GM23248 (cell line): ENCODE measurements at places on chromosomes 3 and 15.

GRCh38 chr3:133136114-133137041 lies 98.2 kb downstream of the TMEM108 start:
- peak; percentile 10 for DNase-seq

DNA sequence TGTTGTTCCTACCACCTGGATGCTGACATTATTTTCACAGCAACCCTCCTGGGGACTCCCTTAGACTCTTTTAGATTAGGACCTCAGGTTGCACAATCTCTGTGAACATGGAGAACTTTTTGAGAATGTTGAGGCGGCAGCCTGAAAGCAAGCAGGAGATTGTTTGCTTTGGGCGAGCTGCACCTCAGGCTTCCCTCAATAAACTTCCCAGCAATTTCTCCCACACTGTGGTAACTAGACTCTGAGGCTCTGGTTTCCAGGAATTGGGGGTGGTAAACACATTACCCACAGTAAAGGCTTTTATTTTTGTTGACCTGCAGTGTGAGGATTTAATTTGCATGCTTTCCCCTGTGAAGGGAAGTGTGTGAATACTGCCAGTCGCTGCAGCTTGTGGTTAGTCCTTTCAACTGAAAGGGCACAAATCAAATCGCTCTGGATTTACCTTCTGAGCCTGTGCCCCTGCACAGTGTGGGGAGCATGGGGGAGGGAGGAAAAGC lies 35.2 kb upstream of the SIAH2 start:
- DNase-seq, result no peak

DNA sequence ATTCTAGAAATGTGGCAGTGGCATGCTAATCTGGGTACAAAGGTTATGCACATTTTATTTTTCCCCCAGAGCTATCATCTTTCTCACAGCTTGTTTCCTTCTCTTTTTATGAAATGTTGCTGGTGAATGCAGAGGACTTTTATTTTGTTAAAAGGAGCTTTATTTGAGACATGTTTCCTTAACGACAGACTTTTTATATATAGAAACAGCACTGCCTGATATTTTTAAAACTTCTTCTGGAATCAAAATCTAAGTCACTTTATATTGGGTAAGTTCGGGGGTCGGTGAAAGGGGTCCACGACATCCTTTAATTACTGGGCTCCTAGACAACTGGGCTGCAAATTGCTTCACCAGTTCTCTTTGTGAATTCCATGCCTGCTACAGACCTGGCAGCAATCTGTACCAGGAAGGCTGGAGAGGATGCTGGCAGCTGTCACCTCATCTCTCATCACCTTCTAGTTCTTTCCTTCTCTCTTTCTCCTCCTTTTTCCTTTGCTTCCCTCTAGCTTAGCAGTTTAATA lies 464.7 kb downstream of the PDCD6IP start:
- DNase-seq, result no peak

GRCh38 chr3:3586843-3587646 lies 212.2 kb upstream of the LRRN1 start:
- no peak for DNase-seq

DNA sequence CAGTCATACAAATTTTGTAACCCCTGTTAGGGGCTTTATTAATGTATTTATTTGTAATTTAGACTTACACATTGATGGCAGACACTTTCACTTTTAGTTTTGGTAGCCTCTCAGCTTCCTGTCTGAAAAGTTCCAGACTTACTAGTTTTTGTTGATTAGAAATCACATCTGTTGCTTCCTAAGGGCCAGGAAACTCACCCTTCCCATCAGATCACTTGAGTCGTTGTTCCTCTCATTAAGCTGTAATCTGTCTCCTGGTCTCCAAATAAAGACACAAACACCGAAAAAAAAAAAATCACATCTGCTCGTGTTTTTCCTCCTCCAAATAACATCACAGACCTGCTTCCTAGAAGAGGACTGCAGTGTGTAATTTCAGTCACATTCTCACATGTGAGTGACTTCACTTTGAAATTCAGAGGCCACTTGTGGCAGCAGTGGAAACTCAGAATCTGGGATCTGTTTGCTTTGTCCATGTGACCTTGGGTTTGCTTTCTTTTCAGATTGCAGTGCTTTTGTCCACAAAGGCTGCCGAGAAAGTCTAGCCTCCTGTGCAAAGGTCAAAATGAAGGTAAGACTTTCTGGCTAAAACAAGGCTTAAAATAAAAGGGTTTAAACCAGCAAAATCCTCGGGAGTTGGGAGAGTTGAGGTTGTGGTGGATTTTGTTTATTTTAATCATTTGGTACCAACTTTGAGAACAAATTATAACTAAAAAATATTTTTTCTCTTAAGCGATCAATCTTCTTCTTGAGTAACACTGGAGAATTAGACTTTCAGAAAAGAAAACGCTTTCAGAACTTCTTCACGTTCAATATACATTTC lies 87.0 kb downstream of the KLHL25 start:
- DNase-seq, result peak; percentile 57

DNA sequence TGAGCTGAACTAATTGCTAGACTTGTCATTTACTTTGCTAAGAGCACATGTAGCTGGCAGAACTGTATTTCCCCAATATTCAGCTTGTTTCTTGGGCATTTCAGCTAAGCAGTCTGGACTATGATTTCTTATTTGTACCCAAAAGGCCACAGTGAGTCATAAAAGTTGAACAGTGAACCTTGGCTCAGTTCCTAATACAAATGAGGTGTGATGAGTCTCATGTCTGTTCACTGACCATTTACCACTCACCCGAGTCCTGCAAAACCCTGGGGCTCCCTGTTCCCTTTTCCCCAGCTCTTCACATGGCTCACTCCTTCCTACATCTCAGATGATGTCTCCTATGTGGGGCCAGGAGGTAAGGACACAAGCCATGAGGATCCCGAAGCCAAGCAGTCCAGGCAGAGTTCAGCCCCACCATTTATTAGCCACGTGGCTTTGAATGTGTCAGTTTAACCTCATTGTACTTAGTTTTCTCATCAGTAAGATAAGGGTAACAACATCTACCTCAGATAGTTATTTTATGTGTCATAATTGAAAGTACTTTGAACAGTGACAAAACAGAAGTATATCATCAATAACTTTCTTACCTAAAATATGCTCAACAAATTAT lies 239.3 kb downstream of the IL5RA start:
- no peak for DNase-seq

DNA sequence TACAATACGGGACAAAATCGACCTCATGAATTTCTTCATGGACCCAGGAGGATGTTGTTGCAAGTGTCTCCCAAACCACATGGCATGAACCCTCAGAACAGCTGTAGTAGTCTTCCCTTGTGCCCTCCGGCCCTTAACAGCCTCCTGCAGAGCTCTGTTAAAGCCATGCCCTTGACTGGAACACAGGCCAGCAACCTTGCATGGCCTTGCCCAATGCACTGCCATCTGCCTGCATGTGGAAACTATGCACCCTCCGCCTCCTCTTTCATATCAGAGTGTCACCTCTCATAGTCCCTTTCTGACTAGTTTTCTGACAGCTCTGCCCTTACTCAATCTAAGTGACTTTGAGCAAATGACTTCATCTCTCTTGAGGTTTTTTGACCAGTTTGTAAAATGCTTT lies 39.4 kb upstream of the TRIM71 start:
- no peak for DNase-seq

- no peak for DNase-seq
Observed at GRCh38 chr3:167409611-167410010, 29.5 kb upstream of the ZBBX start.

GRCh38 chr3:50157827-50158529 lies 2.9 kb downstream of the SEMA3F start:
- peak; percentile 47 for DNase-seq

- peak; percentile 91 for DNase-seq
Observed at GRCh38 chr3:111810909-111811308, 48.2 kb upstream of the PHLDB2 start.

GRCh38 chr15:99564221-99565048 lies 1.3 kb upstream of the MEF2A start:
- peak; percentile 52 for DNase-seq

GRCh38 chr3:25831578-25831977 lies 41.7 kb downstream of the OXSM start:
- DNase-seq, result peak; percentile 52

DNA sequence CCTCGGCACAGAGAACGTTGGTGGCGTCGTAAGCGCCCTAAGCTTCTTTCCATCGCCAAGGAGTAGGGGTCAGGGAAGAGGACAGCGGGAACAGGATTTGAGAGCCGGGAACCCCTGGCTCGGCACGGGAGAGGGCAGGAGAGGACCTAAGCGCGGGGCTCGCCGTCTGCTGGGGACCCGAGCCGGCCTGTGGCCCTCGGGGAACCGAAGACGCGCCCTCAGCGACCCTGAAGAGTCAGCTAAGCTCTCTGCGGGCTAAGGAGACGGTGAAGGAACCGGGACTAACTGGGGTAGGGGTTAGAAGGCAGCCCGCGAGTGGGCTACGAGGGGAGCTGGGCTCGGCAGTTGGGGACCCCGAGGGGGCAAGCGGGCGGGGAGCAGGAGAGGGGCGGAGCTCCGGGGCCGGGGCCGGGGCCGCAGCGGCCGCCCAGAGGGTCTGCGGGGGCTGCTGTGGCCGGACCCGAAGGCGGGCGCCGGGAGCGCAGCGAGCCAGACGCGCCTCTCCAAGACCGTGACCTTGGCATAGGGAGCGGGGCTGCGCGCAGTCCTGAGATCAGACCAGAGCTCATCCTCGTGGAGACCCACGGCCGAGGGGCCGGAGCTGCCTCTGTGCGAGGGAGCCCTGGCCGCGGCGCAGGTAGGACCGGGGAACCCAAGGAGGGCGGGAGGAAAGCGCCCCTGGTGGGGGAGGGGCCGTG lies 574 bp downstream of the CASR start:
- no peak for DNase-seq

- peak; percentile 31 for DNase-seq
Observed at GRCh38 chr3:9820946-9821345, 10.9 kb downstream of the TTLL3 start.

- DNase-seq, result peak; percentile 17
Observed at GRCh38 chr3:140896997-140897396, 44.6 kb upstream of the SLC25A36 start.

DNA sequence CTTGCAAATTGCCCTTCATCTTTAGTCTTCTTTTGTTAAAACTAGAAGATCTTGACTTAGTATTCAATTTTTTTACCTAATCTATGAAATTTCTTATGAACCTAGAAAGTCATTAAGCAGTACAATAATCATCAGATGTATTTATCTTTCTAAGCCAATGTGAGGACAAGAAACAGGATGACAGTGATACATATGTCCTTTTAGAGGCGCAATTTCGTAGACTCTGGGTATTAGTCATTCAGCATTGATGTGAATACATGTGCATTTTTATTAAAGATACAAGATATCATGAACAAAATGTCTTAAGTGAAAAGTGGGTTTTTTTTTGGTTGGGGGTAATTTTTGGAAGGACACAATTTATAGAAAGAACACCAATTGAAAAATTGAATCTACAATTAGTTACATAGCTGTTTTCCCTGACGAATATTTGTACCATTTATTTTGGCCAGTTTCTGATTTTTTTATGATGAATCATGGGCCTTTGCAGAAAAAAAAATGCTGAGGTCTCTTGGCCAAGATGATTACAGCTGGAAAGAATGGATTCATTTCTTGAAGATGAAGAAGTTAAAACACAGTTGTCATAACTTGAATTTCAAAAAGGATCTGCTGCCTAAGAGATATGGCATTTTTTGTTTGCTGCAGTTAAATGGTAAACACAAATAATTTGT lies 48.9 kb upstream of the AGTR1 start:
- peak; percentile 86 for DNase-seq

GRCh38 chr3:20912406-20912805 lies 726.4 kb upstream of the SGO1 start:
- DNase-seq, result peak; percentile 54

DNA sequence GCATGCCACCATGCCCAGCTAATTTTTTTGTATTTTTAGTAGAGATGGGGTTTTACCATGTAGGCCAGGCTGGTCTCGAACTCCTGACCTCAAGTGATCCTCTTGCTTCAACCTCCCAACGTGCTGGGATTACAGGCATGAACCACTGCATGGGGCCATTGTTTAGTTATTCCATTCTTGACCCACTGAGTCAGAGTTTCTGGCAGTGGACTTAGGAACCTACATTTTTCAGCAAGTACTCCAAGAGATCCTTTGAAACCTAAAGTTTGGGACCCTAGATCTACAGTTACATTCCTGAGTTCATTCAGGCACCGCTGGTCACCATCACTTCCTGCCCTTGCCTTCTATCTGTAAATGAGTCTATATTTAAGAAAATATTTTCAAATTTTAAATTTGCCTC lies 1.4 kb upstream of the TNFSF10 start:
- peak; percentile 38 for DNase-seq

DNA sequence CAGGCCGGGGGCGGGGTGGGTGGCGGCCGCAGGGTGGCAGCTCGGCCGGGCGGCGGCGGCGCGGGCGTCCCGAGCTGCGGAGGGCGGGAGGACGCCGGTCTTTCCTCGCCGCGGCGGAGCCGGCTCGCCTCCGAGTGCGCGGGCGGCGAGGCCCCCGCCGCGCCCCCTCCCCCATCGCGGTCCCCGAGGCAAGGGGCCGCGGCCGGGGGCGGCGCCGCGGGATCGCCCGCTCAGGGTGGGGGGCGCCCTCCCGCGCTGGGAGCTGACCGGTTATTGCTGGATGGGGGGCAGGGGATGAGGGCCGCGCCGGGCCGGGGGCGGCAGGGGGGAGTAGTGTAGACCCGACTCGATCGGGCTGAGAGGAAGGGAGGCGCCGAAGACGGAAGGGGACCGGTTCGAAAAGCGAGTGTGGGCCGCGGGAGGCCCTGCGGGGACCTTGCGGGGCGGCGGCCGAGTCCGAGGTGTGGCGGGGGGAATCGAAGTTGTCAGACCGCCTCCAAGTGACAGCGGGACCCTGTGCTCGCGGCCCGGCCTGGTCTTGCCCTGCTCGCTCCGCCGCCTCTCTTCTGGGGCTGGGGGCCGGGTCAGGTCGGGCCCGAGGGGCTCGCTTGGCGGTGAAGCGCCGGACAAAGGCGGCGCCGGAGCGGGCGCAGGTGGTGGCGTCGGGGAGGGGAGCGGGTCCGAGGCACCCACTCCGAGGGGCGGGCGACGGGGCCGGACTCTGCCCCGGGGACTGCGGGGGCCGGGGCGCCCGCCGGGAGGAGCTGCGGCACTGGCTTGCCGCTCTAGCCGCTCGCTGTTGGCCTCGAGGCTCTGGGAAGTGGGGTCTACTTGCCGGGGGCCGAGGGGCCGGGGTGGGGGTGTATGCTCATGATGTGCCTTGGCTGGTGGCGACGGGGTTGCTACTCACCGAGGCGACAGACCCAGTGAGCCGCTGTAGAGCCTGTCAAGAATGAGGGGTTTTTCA lies 1.1 kb downstream of the BAHD1 start:
- peak; percentile 44 for DNase-seq
